Upper lobe of right lung (tissue), 1 donor: ENCODE measurements at places on chromosomes 13 and 19.

GRCh38 chr19:58038688-58039204, 4.9 kb downstream of the ZSCAN1 start:
- DNase-seq: no peak

DNA sequence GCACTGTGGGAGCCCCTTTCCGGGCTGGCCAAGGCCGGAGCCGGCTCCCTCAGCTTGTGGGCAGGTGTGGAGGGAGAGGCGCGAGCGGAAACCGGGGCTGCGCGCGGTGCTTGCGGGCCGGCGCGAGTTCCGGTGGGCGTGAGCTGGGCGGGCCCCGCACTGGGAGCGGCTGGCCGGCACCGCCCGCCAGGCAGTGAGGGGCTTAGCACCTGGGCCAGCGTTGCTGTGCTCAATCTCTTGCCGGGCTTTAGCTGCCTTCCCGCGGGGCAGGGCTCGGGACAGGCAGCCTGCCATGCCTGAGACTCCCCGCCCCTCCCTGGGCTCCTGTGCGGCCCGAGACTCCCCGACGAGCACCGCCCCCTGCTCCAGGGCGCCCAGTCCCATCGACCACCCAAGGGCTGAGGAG, 405.2 kb upstream of the PRR20A start:
- no peak for DNase-seq

GRCh38 chr19:17504030-17504429, 7.4 kb upstream of the PGLS start:
- DNase-seq: no peak

- DNase-seq: no peak
Observed at GRCh38 chr19:42601811-42602443, 7.2 kb upstream of the CEACAM8 start.

DNA sequence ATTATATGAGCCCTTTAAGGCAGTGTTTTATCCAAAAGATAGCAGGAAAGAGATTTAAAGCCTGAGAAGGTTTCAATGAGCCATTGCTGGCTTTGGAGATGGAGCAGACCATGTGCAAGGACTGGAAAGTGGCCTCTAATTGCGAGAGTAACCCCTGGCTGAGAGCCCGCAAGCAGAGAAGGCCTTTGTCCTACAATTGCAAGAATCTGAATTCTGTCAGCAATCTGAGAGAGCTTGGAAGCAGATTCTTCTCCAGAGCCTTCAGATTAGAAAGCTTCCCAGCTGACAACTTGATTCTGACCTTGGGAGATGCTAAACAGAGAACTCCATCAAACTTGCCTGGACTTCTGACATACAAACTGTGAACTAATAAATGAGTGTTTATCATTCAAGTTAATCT, 528.7 kb upstream of the KLF12 start:
- DNase-seq: no peak
